Cardiac atrium fibroblast (primary cell): ENCODE measurements at places on chromosomes 6 and 20. TPM values are rescaled to one million over a fixed set of nuclear protein-coding genes. Genes with fewer than 3 reads are reported as not detected.

Gene SAYSD1
- total RNA-seq: 12.5 and 17.1 TPM in 2 replicates

Gene ADGB
- total RNA-seq: not detected in 2 replicates

Gene C6orf58
- total RNA-seq: not detected in 2 replicates

Gene ADAM33
- 8.4 and 11.2 TPM in 2 replicates for total RNA-seq

Gene OR2J3
- total RNA-seq: not detected in 2 replicates

Gene CYP39A1
- total RNA-seq: not detected in 2 replicates

Gene TMEM217
- 0.65 TPM in 1 of 2 replicates, not detected in the other for total RNA-seq

Gene DDO
- 0.16 TPM in 1 of 2 replicates, not detected in the other for total RNA-seq

Gene VGLL2
- not detected in 2 replicates for total RNA-seq

Gene CTCFL
- not detected in 2 replicates for total RNA-seq

Gene SOX4
- total RNA-seq: 5.8 and 7.6 TPM in 2 replicates
